HepG2 (cell line): ENCODE measurements at places on chromosomes 1 and 21. TPM values are rescaled to one million over a fixed set of nuclear protein-coding genes. Genes with fewer than 3 reads are reported as not detected.

- no peak for DNase-seq
- H3K27ac ChIP-seq, result peak overlapping the region; percentile 95
- H3K36me3 ChIP-seq, result peaks cover 6% of the 10 kb centered on the region
- no peaks in the 10 kb centered on the region for H3K27me3 ChIP-seq
Measured at GRCh38 chr1:63643926-63644325, 50.7 kb downstream of the PGM1 start.

DNA sequence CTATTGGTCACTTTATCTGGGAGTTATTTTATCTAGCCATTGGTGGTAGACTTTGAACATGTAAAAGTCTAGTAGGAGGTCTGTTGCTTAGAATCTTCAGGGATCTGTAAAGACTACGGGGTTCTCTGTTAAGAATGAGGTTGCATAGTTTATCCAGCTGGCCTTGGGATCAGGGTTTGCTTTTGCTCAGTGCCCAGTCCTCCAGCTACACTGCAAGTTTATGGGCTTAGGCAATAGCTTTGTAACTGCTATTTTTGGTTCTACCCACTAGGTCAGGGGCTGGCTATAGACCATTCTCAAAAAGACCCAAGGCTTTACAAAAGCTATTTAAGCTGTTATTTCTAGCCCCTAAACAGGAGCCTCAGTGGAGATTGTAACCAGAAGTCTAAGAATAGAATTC lies 9.8 kb downstream of the SH3GLB1 start:
- no peaks in the 10 kb centered on the region for H3K27me3 ChIP-seq
- peaks cover 29% of the 10 kb centered on the region for H3K4me1 ChIP-seq
- no peak overlapping the region for H3K27ac ChIP-seq
- 0 out of 2 replicates have a peak, but pooled peaks cover 2% of the 10 kb centered on the region for H3K36me3 ChIP-seq
- H3K4me3 ChIP-seq, result no peak overlapping the region

DNA sequence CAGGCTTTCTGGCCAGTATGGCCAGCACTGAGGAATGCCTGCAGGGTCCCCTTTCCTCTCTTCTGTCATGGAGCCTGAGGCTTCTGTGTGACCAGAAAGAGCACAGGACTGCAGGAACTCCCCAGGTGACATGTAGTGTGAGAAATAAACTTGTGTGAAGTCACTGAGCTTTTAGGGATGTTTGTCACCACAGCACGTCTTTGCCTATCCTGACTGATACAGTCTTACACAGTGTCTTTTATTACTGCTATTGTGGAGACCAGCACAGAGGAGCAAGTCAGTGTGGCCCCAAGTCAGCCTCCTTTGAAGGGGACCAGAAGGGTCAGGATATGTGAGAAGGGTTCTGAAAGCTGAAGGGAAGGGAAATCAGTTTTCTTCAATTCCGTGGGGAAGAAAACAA lies 102.5 kb downstream of the LAMC2 start:
- H3K36me3 ChIP-seq, result no peaks in the 10 kb centered on the region
- H3K4me3 ChIP-seq, result no peak overlapping the region
- peaks cover 17% of the 10 kb centered on the region; the same call in 2 of the 3 replicates for H3K27me3 ChIP-seq
- DNase-seq, result no peak
- no peaks in the 10 kb centered on the region for H3K4me1 ChIP-seq

DNA sequence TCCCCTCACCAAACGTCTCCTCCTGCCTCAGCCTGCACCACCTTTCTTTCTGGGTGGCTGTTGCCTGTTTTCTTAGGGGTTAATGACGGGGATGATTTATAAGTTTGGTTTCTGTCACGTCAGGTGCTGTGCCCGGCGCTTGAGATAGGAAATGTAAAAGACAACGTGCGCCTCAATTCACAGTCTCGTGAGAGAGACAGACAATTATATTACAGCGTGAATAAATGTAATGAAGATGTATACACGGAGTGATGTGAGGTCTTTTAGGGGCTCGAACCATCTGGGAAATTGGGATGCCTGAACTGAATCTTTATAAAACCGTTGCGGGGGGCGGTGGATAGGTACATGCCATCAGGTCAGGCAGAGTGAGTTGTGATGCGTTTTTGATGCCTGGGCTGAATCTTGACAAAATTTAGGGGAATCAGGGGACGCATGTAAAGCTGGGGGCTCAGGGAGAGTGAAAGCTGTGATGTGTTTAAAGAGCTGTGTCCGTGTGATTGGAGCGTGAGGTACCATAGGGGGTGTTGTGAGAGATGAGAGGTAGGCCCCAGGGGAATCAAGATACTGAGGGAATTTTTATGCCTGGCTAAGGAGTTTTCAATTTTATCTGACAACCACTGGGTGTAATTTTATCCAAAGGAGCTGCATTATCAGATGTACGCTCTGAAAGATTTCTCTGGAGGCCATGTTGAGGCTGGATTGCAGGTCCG lies 831 bp downstream of the TIPRL start:
- no peak for DNase-seq
- peak overlapping the region; percentile 85 for H3K4me3 ChIP-seq
- H3K27me3 ChIP-seq, result no peaks in the 10 kb centered on the region; the same call in 2 of the 3 replicates
- no peaks in the 10 kb centered on the region for H3K36me3 ChIP-seq
- peak overlapping the region; percentile 68 for H3K27ac ChIP-seq

GRCh38 chr1:156383023-156383422 lies 14.0 kb downstream of the RHBG start:
- DNase-seq, result peak; percentile 49
- H3K4me1 ChIP-seq, result peaks cover 32% of the 10 kb centered on the region

GRCh38 chr1:5067246-5067645 lies 412.8 kb downstream of the AJAP1 start:
- H3K27me3 ChIP-seq, result no peaks in the 10 kb centered on the region
- H3K4me1 ChIP-seq, result no peaks in the 10 kb centered on the region
- H3K27ac ChIP-seq, result no peak overlapping the region
- DNase-seq, result no peak

DNA sequence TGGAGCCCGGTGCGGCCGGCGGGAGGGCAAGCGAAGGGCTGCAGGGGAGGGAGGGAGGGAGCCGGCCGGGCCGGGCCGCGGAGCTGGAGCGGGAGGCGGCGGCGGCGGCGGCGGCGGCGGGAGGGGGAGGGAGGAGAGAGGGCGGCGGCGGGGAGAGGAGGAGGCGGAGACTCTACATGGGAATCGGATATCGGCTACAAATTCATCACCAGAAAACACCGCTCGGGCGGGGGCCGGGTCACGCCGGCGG lies at the start of gene AKT3:
AKT3 (minus strand) TSS at position 42 of the 250 bp plus-strand sequence. CDS start 7,073 bp downstream, outside the sequence.
- H3K4me1 ChIP-seq, result peaks cover 5% of the 10 kb centered on the region; the same call in 1 of the 2 replicates
- no peak for DNase-seq
- peaks cover 28% of the 10 kb centered on the region for H3K27me3 ChIP-seq
- peak within 1 kb of the TSS; percentile 40 for H3K4me3 ChIP-seq

DNA sequence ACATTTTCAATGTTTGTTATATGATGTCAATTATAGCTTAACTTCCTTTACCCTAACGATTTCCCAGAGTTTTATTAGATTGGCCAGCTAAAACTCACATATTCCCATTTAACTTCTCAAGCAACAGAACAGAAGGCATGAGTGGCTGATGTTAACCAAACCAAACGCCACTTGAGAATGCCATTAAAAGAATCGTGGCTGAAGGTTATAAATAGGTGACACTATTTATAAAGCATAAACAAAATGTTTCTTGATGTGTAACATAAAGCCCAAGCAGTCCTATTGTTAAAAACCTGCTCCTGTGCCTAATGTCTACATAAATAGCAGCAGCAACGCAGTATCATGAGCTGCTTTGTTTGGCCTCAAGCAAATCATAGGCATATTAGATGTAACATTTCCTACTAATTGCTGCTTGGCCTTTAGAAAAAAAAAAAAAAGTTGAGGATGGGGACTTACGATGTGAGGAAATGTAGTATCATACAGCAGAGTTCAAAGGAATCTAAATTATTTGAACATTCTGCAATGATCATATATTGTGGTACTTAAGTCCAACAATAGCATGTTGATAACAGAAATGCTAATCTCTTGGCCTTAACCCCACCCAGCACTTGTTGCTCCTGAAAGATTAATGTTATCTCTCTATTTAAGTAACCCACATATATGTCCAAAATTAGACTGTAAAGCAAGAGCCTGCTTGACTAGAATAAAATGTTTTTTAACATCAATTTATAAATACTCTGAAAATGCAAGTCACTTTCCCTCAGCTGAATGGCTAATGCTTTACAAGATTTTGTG lies 106.0 kb downstream of the ESRRG start:
- H3K4me3 ChIP-seq, result no peak overlapping the region
- H3K36me3 ChIP-seq, result no peaks in the 10 kb centered on the region
- no peaks in the 10 kb centered on the region for H3K4me1 ChIP-seq
- no peak for DNase-seq
- no peak overlapping the region for H3K27ac ChIP-seq
- H3K27me3 ChIP-seq, result no peaks in the 10 kb centered on the region

DNA sequence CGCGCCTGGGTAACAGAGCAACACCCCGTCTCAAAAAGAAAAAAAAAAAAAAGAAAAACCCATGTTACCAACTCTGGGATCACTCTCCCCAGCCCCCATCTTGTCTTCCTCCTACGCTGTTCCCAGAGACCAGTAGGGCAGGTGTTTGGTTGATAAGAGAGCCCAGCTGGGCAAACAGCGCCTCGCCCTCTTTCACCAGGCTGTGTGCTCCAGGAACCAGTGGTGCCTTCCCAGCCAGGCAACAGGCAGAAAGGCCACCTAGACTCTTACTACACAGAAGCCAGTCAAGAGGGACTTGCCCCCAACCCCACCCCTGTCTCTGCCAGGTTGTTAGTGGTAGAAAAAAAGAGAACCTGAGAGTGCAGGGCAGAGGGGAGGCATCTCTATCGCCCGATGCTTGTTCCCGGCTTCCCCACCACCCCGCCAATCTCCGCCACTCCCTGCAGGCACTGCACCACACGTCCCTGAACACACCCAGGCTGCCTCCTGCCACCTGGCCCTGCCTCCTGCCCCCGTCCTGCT lies 14.0 kb upstream of the CTRC start:
- H3K36me3 ChIP-seq, result no peaks in the 10 kb centered on the region
- no peaks in the 10 kb centered on the region for H3K27me3 ChIP-seq
- H3K27ac ChIP-seq, result no peak overlapping the region
- DNase-seq, result no peak

- H3K4me1 ChIP-seq, result peaks cover 66% of the 10 kb centered on the region
- no peak for DNase-seq
- no peak overlapping the region for H3K27ac ChIP-seq
- H3K27me3 ChIP-seq, result no peaks in the 10 kb centered on the region
Measured at GRCh38 chr1:19390166-19390850, 78.2 kb downstream of the SLC66A1 start.

RGS4 gene
- not detected in 2 replicates for total RNA-seq

UQCRH gene
- total RNA-seq, result 556 and 776 TPM in 2 replicates
